Tongue (tissue), 3 donors: ENCODE measurements at places on chromosomes 16 and 17. TPM values are rescaled to one million over a fixed set of nuclear protein-coding genes. Genes with fewer than 3 reads are reported as not detected.

Gene DLX4
- 1.2 TPM for total RNA-seq

Gene SLC9A5
- total RNA-seq: 0.10 TPM

Gene LLGL1
- 26.0 TPM for total RNA-seq

Gene TERB1
- 0.41 TPM for total RNA-seq

Gene DYNLL2
- 21.6 TPM for total RNA-seq

Gene C16orf89
- 5.3 TPM for total RNA-seq

Gene ASPHD1
- total RNA-seq: 1.6 TPM

Gene MYH3
- 9,382 TPM for total RNA-seq

Gene ATP6V0C
- total RNA-seq: 22.9 TPM

Gene ATP2A3
- total RNA-seq: 16.8 TPM

Gene LRRC46
- total RNA-seq: not detected

Gene C1QTNF8
- total RNA-seq: not detected

Gene CACNG1
- total RNA-seq: 44.4 TPM

Gene CACNA1G
- 10.4 TPM for total RNA-seq

Gene HOXB9
- not detected for total RNA-seq

Gene NOMO2
- 56.1 TPM for total RNA-seq

Gene KATNB1
- 27.6 TPM for total RNA-seq

Gene GDPD1
- total RNA-seq: 3.4 TPM

Gene CCL7
- not detected for total RNA-seq
